Renal pelvis (tissue), 12 donors: ENCODE measurements at places on chromosomes 4 and X. TPM values are rescaled to one million over a fixed set of nuclear protein-coding genes. Genes with fewer than 3 reads are reported as not detected.

Gene DCAF4L1
- 0.17 TPM for polyA plus RNA-seq

Gene BST1
- polyA plus RNA-seq = 13.8 TPM

Gene PCDH19
- 2.3 TPM for polyA plus RNA-seq

Gene FGA
- 0.10 TPM for polyA plus RNA-seq

Gene PGM2
- polyA plus RNA-seq = 36.7 TPM

Gene ARL9
- polyA plus RNA-seq = 2.0 TPM

Gene CORIN
- polyA plus RNA-seq = 5.6 TPM

Gene ERAS
- 0.24 TPM for polyA plus RNA-seq

Gene TMEM35A
- 6.6 TPM for polyA plus RNA-seq

Gene CCDC149
- 22.1 TPM for polyA plus RNA-seq

Gene GLUD2
- polyA plus RNA-seq = 6.1 TPM

Gene SPANXA1
- polyA plus RNA-seq = not detected

Gene SSX2
- polyA plus RNA-seq = not detected

Gene TEX13D
- not detected for polyA plus RNA-seq

Gene ADGRL3
- 24.3 TPM for polyA plus RNA-seq

Gene C4orf51
- polyA plus RNA-seq = not detected
